ENCODE measurements at places on chromosomes 1 and 21.

DNA sequence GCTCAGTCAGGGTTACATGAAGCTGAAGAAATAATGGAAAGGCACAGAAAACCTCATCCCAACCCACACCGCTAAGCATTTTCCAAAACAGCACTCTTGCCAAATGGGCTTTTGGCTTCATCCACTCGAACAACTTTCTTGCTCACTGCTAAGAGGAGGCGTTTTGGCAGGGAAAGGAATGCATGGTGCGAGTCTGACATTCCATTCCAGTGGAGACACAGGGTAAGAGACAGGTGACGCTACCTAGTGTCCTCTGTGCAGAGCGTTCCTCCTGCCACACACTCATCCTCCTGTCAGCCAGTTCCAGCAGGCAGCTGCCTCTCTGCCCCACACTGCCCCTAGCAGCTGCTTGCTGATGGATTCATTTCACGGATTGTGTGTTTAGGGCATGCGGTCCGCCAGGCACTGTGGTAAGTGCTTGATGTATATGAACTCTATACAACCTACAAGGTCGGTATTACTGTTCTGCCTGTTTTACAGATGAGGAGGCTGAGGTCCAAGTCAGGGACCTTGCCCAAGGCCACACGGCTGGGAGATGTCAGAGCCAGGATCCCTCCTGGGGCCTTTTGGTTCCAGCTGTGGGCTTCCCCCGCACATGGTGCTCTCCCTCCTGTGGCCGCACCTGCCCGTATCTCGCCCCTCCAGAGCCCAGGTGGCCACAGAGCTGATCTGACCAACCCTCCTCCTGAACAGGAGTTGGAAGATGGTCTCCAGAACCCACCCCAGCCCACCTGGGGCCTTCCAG is 25.7 kb upstream of the BACE2 start:
- DNase-seq, result no peak

DNA sequence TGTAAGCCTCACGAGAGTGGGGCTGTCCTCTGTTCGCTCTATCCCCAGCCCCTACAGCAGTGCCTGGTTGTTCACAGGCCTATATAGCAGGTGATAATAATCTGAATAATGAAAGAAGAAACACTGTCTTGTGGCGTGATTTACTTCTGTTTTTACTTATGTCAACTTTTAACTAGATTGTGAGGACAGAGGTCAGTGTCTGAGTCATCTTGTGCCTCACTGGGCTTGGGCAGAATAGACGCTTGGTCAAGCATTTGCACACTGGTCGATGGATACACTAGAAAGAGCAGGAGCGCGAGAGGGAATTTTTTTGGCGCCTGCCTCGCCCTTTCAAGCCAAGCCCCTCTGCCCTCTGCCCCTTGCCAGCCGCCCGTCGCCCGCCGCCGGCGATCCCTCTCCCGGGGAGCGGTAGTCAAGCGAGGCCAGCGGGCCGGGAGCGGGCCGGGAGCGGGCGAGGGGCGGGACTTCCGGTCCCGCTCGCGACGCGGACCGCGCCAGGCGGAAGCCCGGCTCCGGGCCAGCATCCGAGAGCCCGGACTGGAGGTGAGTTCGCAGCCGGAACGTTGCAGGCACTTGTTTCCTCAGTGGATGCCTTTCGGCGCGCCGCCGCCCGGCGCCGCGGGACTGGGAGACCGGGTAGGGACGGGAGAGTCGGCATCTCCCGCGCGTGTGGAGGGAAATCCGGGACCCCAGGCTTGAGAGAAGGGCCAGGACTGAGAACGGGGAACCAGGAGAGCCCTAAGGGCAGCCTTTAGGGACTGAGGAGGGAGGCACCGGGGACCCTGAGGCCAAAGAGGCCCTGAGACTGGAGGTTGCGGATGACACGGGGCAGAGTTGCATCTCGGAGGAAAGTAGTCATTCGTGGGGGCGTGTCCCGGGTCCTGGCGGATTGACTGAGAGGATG is at the start of gene DISP1:
DISP1 (plus strand) TSS at position 504 of the 904 bp plus-strand sequence. CDS start 127,785 bp downstream, outside the sequence.
- peak; percentile 83 for DNase-seq

- no peak for DNase-seq
These were observed 12.4 kb downstream of the USP25 start for GRCh38 chr21:15742052-15742670.

DNA sequence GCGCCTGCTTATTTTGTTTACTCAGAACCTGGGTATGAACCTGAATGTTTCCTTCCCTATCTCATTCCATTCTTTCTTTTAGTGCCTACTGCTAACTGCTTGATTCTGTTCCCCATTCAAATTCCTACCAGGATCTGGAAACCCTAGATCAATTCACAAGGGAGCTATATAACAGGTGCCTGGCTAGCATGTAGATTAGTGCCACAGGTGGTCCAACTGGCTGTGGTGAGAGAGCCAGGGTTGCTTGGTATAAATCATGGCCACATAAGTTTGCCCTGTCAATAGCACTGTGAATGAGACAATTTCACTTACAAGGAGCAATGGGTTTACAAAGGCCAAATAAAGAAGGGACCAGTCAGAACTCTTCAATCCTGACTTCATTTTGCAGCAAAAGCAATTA is 6.6 kb upstream of the PRPF38B start:
- no peak for DNase-seq
